ENCODE measurements at places on chromosomes 11 and 22.
A peak's percentile ranks its signal among the peaks of the same experiment; 100 is the strongest.

DNA sequence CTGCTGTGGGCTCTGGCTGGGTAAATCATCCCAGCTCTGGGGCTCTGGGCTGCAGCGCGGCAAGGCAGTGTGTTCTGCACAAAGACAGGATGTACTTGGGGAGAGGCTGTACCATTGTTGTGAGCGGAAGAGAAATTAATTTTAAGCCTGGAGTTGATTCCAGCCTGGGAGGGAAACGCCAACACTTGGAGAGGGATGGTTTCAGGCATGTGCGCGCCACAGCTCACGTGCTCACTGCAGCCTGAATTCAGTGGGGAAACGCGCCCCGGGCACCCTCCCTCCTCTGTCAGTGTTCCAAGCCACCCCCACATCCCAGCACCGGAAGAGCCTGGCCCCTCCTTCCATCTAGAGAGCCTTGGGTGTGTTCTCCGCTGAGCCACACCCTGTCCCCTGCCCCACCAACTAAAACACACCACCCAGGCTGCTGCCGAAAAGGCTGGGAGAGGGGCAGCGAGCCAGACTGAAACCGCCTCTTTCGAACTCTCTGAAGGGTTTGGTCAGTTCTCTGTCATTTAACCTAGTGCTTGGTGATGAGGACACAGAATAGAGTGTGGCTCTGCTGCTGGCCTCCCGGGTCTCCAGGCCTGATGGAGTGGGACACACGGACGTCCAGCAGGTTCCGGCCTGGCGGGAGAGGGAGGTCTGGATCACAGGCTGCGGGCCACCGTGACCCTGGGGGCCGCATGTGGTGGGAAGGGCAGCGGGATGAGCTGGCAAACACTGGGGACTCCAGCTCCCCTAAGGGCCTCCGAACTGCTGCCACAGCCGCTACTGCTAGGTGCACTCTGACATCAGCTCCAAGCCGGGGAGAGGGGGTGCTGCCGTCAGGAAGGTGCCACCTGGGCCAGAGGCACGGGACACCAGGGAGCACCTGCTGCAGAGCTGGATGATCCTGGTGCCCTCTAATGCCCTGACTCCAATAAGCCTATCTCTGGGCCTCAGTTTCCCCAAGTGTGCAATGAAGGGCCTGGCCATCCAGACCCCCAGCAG, 230.8 kb downstream of the CTTN start:
- no peak for DNase-seq

GRCh38 chr11:125199915-125200314, 35.4 kb downstream of the PKNOX2 start:
- no peak for DNase-seq

GRCh38 chr22:17957204-17957603, 67.2 kb downstream of the MICAL3 start:
- no peak for DNase-seq

DNA sequence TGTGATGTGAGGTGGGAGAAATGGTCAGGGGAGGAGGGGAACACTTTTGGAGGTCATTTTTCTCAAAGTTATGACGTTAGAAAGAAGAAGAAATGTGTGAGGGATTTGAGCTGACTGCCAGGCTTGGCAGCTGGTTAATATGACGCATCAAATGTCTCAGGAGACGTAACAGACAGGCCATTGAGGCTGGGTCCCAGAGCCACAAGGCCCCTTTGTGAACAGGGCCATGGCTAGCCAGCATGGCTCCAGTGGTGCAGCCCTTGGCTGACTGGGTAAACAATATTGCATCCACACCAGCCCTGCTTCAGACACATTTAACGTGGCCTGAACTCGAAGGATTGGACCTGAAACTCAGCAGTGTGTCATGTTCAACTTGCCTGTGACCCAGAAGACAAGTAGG, 34.3 kb downstream of the AMOTL1 start:
- no peak for DNase-seq

GRCh38 chr22:50143096-50143495, 27.4 kb upstream of the PANX2 start:
- no peak for DNase-seq

DNA sequence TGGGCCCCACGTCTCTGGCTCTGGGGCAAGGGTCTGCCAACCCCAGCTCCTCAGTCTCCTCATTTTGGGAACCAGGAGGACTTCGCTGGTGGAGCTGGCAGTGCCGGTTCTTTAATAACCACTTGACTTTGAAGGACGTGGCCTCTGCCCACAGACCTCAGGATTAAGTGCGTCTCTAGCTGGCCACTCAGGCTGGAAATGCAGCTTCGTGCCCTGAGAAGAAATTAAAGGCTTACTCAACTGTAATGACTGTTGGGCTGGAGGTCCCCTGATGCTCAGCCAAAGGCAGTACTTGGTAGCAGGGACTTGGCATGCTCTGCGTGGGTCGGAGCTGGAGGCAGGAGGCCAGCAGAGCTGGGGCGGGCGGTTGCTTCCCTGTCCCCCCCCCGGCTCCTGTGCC, 16.7 kb upstream of the PARVG start:
- DNase-seq, result no peak

DNA sequence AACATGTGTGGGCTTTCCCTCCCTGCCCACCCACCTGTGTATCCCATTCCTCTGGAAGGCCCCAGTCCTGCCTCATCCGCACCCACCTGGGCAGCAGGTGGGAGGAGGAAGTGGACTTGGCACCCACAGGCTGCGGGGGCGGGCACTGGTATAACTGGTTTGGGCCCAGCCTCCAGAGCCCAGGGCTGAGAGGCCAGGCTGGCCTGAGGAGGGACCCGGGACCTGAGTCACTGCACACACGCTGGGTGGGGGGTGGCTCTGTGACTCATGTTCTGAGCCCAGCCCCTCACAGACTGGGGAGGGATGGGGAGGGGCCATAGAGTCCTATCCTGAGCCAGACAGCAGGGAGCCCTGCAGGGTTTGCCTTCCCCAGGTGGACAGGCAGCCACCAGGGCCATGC, 16.7 kb downstream of the PHLDA2 start:
- DNase-seq, result peak; percentile 81

DNA sequence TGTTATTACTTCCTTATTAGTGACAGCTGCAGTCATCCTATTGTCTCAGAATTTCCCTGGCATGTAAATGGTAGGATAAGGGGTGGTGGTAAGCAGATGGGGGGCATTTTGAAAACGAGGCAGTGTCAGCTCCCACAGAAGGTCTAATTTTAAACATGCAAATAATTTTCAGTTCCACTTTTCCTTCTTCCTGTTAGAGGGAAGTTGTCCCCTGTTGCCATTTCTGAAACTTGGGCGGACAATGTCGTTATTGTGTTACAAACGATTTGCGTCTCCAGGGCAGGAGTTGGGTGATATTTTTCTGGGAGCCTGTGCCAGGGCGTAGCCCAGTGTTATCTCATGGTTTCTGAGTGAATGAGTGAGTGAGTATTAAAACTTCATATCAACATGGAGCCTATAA, 7.4 kb downstream of the PTPRJ start:
- DNase-seq, result no peak

Data from iPS-NIHi11 (cell line).